Stimulated activated CD4-positive, alpha-beta T cell treated with anti-CD3 and anti-CD28 coated beads, Interleukin-2, amount 100 ng/mL, for 24 hours (primary cell): ENCODE measurements at places on chromosomes 11 and 22.

DNA sequence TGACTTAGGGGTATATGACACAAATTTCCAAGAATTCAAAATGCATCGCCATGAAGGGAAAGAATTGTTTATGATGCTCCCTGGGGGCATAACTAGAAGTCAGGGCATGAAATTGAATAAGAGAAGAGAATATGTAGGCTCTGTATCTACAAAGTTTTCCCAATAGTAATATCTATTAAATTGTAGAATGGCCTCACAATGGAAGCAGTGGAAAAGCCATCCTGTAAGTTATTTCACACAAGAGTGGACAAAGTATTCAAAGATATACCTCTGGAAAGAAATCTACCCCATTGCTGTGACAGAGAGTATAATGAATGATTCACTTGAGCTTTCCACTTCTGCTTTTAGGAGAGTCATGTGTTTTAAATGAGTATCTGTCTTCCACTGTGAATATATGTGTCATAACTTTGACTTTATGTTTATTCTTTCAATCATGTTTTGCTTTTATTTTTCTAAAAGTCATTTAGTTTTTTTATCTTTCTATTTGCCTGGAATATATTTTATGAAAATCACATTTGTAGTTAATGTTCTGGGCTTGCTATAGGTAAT is 65.7 kb upstream of the DDI1 start:
- DNase-seq = no peak

DNA sequence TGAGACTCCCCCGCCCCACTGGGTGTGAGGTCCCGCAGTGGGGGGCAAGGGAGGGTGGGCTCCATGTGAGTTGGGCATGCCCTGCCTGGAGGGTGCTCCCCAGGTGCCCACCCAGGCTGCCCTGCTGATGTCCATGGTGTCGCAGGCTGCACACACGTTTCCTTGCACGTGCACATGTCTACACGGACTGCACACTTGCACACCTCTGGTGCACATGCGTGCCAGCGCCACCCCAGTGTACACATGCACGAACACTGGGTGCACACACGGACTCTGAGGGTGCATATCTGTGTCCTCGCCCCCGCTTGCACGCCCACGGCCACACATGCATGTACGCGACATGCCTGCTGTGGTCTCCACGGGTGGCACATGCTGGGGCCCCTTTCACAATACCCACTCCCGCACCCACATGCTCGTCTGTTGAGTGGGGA is 35.2 kb upstream of the PRODH start:
- DNase-seq = no peak

GRCh38 chr11:125053167-125053566 is 9.9 kb upstream of the SLC37A2 start:
- DNase-seq = no peak

GRCh38 chr11:92253945-92254344 is 29.3 kb downstream of the FAT3 start:
- no peak for DNase-seq

DNA sequence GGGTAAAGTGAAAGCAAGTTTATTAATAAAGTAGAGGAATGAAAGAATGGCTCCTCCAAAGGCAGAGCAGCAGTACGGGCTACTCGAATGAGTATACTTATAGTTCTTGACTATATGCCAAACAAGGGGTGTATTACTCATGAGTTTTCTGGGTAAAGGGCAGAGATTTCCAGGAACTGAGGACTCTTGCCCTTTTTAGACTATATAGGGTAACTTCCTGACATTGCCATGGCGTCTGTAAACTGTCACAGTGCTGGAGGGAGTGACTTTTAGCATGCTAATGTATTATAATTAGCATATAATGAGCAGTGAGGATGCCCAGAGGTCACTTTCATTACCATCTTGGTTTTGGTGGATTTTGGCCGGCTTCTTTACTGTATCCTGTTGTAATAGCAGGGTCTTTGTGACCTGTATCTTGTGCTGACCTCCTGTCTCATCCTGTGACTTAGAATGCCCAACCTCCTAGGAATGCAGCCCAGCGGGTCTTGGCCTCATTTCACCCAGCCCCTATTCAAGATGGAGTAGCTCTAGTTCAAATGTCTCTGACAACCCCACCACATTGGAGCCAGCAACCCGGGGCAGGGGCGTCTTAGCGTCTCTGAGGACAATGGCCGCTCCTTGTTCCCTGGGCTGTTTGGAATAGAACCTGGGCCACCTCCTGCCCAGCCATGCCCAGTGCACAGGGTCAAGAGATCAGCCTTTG is 34.9 kb upstream of the CD82 start:
- no peak for DNase-seq

- DNase-seq = no peak
These were observed 5.1 kb downstream of the ZNF70 start for GRCh38 chr22:23745791-23746190.

DNA sequence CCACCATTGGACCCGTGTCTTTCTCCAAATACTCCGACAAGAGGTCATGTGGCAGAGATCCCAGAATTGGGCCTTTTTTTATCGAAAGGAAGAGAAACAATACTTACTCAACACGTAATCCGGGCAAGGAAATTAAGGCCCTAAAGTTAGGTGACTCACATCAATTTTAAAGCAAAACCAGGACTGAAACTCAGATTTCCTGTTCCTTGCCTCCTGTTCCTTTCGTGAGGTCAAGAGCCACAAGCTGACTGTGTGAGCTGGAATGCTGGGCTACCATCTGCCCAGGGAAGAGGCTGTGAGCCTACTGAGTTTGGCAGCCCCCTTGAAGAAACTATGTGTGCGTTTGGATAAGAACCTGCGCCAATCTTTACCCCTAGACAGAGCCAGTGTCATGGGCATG is 27.1 kb upstream of the MRGPRX2 start:
- DNase-seq = no peak

DNA sequence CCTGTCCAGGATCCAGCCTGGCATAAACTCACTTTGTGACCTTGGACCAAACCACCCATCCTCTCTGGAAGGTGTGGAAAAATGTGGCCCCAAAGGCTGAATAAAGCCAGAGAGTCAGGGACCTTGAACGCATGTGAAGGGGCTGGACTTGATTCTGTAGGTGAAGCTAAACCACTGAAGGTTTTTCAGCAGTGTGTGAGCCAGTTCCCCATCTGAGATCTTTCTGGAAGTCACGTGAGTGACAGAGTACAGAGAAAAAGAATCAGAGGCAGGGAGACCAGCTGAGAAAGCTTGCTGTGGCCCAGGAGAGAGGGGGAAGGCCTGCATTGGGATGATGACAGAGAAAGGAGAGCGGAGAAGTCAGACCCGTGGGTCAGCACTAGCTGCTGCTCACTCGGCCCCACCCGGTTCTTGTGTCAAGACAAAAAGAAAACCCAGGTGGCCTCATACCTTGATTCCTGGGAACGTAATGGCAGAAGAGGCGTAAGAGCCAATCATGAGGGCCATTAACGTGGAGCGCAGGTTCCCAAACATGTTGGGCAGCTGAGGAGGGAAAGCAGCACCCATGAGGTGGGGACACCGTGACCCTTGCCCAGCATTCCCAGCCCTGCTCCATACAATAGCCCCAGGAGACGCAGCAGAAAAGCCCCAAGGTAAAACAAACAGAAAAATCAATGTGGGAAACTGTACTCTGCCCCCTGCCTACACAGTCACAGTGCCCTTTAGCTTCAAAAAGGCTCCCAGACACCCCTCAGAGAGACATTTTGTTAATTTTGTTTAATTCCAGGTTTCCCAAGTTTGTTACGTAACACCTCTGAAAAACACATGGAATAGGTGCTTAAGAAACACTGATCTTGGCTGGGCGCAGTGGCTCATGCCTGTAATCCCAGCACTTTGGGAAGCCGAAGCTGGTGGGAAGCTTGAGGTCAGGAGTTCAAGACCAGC is 17.9 kb downstream of the SLC43A1 start:
- DNase-seq = no peak

DNA sequence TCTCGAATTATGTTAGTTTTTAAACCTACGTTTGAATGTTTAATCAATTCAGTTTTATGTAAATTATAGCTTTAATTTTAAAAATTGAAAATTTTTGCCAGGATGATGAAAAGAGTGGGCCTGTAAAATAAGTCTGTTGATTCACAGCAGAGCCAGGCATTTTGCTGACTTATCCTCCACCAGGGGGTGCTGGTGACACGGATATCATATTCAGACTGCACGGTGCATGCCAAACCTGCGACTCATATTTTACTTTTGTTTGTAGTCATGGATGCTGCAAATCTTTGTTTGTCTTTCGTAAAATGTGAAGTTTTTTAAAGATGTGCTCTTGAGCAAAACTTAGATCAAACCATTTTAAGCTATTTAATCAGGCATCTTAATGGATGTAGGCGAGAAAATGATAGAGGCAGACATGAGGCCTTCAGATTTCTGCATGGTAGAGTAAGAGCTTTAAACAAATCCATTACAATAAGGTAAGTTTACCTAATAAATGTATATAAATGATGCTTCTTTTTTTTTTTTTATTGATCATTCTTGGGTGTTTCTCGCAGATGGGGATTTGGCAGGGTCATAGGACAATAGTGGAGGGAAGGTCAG is 3.6 kb upstream of the OR8B3 start:
- DNase-seq = peak; percentile 53

DNA sequence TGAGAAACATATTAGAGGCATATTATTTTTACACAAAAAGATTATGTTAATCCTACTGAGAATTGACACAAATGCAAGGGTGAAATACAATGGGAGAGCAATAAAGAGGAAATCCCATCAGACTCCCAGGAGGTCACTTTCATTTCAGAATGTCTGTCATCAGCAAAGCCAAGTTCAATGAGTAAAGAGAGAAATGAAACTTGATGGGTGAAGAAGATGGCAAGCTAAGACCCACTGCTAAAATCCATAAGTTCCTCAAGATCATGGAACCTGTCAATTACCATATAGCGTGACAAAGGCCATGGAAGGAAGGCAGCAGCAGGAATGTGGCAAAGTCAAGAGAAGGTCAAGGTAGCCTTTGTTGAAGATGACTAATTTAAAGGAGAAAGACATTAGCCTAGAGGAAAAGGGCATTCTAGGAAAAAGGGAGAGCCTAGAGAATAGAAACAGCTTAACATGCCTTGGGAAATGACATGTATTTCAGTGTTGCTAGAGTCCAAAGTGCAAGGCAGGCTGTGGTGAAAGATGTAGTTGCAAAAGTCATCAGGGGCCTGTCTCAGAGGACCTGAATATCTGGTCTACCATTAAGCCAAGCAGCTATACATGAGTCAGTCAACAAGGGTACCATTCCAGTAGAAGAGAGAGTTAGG is 43.1 kb downstream of the FAM168A start:
- no peak for DNase-seq

- no peak for DNase-seq
These were observed 15.3 kb downstream of the TUG1 start for GRCh38 chr22:30984317-30984716.

GRCh38 chr11:100942016-100942415 is 187.6 kb downstream of the PGR start:
- no peak for DNase-seq

DNA sequence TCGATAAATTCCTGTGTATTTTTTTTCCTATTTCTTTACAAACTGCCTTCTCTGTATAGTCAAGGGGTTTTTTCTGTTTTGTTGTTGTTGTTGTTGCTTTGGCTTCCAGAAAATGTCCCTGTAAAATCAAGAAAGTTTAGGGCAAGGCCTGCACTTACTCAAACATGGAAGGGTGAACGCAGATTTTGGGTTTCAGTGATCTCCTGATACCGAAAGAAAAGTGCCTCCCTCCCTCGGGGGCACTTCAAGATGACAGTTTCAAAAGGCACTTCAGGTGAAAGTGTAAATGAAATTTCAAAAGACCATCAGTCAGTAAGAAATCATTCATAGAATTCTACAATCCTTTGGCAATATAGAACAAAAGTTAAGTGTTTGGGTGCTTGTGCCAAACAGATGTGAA is 43.4 kb upstream of the TMPRSS4 start:
- no peak for DNase-seq

- DNase-seq = no peak
These were observed 443 bp upstream of the CELF1 start for GRCh38 chr11:47553406-47553743.

DNA sequence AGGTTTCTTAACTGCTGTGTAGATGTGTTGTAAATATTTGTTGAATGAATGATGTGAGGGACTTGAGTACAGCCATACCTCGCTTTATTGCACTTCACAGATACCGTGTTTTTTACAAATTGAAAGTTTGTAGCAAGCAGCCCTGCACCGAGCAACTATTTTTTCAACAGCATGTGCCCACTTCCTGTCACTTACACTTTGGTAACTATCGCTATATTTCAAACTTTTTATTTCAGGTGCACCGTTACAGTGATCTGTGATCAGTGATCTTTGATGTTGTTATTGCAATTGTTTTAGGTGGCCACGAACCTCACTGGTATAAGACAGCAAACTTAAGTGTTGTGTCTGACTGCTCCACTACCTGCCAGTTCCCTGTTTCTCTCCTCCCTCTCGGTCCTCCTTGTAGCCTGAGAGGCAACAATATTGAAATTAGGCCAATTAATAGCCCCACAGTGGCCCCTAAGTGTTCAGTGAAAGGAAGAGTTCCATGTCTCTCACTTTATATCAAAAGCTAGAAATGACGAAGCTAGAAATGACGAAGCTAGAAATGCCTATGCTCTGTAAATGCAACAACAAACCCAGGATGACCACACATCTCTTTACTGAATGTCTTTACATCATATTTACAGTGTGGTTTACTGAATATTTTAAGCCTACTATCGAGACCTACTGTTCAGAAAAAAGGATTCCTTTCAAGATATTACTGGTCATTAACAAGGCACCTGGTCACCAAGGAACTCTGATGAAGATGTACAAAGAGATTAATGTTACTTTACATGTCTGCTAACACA is 1.0 kb downstream of the SFI1 start:
- no peak for DNase-seq

- no peak for DNase-seq
These were observed 14.0 kb downstream of the RPS6KA4 start for GRCh38 chr11:64372802-64373597.

- DNase-seq = no peak
These were observed 45.0 kb upstream of the FIBIN start for GRCh38 chr11:26948881-26949280.

GRCh38 chr11:63142459-63142858 is 1.6 kb downstream of the SLC22A24 start:
- no peak for DNase-seq

- peak; percentile 66 for DNase-seq
These were observed at the start of gene DENND5A for GRCh38 chr11:9265211-9266131. Gene DENND5A (minus strand): TSS chr11:9265350. CDS start chr11:9265069, 281 bp downstream.
